NCI-H1105 treated with DMSO at 0.1 percent for 48 hours (cell line): ENCODE measurements at places on chromosomes 13 and 19.

DNA sequence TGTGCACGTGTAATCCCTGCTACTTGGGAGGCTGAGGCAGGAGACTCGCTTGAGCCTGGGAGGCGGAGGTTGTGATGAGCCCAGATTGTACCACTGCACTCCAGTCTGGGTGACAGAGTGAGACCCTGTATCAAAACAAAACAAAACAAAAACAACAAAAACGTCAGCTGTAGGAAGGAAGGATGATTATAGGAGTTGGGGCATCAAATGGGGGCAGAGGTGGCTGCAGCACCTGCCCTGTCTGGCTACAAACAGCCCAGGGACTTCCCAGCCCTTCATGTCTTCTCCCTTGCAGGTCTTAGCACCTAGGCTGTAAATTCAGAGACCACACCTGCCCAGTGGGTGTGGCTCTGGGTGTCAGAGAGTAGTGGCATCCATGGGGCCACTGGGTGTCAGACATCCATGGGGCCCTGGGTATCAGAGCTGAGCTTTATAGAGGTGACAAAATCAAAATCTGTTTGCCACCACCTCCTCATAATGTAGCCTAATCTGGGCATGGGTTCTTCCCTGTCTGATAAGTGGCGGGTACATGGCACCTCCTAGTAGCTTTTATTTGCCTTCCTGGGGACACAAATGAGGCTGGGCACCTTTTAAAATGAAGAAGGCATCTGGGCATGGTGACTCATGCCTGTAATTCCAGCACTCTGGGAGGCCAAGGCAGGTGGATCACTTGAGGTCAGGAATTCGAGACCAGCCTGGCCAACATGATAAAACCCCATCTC is 4.7 kb upstream of the B3GNT3 start:
- DNase-seq, result no peak

DNA sequence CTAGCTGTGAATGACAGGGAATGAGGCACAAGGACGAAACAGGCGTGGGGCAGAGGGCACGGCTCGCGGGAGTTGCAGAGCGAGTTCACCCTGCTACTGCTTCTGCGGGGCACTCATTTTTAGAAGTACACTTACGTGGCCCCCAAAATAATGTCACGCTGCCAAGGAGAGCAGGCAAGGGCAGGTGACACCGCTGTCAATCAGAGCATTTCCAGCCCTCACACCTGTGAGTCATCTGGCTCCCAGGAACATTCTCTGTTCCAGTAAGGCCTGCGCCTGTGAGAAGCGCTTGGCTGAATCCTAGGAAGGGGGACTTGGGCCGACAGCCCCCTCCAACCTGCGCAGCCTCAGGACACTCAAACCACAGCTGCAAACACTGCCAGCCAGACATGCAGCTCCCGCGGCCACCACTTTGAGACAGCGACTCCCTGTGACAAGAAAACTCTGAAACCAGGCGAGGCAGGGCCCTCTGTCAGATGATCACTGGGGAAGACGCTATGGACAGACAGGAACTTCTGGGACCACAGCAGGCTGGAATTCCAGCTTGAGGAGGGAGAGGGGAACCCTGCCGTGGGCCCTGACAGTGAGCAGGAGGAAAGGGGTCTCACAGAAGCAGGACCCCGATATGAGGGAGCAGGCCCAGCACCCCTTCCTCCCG is 12.7 kb downstream of the DOT1L start:
- no peak for DNase-seq

DNA sequence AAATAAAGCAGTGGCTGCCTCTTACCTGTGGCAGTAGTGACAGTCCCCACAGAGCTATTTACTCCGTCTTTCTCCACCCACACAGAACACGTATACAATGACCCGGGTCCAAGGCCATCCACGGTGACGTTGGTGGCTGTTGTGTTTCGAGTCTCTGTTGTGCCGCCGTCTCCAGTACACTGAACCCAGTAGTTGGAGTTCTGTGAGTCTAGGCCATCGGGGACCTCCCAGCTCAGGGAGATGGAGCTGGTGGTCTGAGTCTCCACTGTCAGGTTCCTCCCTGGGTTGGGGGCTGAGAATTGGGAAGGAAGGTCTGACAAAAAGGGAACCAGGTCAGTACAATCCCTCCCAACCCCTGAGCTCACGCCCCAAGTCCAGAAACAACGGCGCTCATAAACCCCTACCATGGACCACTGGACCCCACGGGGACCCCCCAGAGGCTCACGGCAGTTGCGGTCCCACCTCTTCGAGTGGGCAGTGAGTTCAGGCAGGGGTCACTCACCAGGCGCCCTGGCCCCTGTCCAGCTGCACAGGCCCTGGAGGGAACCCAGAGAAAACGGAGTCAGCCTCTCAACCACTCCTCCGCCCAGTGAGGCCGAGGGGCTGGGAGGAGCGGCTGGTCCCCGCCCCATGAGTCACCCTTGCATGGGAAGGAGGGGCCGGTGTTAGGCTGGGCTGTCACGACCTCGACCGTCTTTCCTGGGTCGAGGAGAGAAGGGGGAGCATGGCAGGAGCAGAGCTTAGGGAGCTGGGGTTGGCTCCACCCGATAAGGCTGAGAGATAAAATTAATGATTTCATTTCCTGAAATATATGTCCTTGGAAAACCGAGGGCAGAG is 2.4 kb downstream of the PTPRH start:
- DNase-seq, result no peak

DNA sequence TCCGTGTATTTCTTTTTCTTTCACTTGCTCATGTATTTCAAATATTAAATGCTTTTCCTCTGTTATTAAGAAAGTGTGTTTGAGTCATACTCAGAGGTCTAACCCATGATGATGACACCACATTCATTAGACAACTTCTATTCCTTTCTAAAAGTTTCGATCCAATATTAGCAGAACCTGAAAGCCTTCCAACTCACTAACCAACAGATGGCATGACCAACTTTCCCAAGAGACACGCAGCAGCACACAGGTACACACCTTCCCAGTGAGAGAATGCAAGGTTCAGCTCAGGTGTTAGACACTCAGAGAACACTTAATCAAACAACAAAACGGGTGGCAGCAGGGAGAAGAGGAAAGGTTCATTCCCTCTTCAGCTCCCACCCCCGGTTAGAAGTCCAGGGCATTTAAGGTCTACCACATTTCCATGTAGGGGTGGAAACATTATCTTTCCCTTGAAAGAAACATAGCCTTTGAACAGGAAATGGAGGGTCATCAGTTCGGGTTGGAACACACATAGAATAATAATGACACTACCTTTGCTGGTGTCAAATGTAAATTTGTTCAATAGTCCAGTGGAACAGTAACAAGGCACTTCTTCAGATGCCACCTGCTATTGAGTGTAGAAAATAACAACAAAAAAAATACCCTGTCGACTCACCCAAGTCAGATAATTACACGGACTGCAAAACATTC is 404.2 kb downstream of the COG6 start:
- DNase-seq, result no peak

DNA sequence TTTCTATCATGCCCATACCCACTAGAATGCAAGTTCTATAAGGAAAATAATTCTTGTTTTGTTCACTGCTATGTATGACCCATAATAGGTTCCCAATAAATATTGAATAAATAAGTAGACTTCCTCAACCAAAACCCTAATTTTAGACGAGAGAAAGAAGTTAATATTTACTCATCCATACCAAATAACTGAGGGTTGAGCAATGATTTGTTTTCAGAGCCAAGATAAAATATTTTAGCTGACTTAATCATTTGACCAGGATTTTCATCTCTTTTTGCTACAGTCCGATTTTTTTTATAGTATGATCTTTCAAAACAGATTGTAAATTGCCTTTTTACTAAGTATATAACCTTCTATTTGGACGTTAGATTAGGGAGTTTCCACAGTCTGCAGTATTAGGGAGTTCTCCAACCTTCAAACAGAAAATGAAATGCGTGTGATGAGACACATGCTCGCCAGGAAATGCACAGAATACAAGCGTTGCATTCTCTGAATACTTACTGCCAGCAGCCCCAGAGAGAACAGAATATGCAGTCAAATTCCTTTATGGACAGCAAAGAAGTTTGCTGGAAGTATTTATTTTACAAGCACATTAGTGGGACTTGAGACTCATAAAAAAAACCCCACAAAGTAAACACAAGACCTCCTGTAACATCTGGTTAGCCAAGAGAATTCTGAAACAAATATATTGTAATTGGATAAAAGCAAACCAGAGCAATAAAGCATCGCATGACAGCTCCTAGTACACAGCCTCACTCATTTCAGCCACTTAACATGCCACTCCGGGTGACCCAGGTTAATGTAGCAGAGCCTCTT is 230.0 kb downstream of the MYO16 start:
- peak; percentile 52 for DNase-seq

DNA sequence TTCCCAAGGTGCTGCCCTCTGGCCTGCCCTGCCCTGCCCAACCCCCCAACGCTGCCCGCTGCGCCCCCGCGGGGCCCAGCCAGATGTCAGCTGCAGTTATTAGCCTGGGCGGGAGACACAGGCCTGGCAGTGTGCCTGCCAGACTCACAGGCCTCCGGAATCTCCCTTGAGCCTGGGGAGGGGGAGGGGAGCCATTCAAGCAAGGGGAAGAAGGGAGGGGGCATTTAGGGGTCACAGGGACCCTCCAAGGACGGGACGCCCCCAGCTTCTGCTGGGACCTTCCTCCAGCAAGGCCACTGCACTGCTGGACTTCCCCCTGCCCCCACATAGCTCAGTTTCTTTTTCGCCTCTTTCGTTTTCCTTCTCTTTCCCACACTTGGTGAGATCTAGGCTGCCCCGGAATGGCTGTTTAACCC is 2.6 kb upstream of the JUNB start:
- peak; percentile 59 for DNase-seq

GRCh38 chr13:75788481-75788981 is 152.4 kb downstream of the LMO7 start:
- DNase-seq, result no peak

DNA sequence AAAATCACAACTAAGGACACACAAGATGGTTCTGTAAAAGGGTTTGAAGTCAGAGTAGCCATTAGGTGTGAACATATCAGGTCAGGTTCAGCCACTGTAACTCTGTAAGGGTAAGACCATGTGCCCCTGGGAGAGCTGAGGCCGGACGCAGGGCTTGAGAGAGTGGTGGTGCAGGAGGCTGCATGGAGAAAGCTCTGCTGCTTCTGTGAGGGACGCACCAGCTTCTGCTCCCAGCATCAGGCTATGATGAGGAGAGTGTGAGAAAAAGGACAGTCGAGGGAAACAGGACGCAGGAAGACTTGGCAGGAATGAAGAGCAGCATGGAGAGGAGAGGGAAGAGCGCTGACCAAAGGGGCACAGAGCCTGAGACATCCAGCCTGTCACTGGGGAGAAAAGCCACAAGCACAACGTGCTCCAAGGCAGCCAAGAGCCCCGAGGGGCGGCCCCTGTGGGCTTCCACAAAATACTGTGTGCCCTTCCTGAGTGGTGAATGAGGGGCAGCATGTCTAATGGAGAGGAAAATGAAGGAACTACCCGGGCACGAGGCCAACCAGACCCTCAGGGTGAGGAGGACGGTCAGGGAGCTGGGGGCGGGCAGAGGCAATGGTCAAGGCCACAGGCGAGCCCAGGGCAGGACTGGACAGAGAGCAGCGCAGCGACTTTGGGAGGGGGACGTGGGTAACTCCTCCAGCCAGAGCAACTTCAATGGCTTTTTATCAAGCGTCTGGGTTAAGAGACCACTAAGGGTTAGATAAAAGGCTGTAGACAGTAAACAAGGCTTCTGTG is 107.7 kb downstream of the COL4A1 start:
- DNase-seq, result no peak

GRCh38 chr19:58578012-58578925 is 5.1 kb upstream of the MZF1 start:
- DNase-seq, result no peak

DNA sequence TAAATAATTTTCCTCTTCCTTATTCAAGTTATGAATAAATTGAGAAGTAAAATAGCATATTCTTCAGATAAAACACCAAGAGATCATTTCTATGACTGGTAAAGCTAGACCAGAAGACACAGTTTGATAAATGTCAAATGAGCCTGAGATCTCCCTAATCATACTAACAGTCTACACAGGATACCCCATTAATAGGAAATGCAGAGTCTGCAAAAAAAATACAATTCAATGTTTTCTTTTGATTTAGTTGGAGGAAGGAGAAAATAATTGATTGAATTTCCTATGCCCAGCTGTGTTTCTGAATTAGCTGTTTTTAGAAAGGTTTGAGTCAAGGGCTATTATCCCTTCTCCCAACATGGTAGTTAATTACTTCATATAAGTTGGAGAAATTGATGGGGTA is 734.6 kb upstream of the SLITRK1 start:
- no peak for DNase-seq

GRCh38 chr13:75986818-75987217 is 350.7 kb downstream of the LMO7 start:
- no peak for DNase-seq

GRCh38 chr19:7921302-7921966 is 1.3 kb downstream of the SNAPC2 start:
- peak; percentile 40 for DNase-seq

- DNase-seq, result peak; percentile 39
Observed at GRCh38 chr13:70723732-70724131, 615.5 kb upstream of the KLHL1 start.

DNA sequence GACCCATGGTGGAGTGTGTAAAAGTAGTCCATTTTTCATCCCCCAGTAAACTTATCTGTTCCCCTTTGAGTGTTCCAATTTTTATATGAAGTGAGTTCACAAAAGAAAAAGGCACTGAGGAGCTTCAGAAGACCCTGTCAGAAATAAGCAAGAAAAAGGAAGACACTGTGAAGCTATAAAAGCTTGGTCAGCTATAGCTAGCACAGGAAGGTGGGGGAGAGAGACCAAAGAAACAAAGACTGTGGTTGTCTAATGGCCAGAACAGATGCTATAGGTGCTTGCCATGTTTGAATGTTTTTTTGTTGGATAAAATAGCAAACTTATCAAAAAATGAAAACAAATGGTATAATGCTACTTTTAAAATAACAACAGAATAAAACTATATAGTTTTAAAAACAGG is 46.5 kb downstream of the RCBTB2 start:
- no peak for DNase-seq

- no peak for DNase-seq
Observed at GRCh38 chr13:44074611-44075010, 194.9 kb downstream of the LACC1 start.

- DNase-seq, result no peak
Observed at GRCh38 chr13:76732367-76732766, 153.8 kb downstream of the KCTD12 start.

- no peak for DNase-seq
Observed at GRCh38 chr13:39451860-39452301, 151.1 kb downstream of the LHFPL6 start.

GRCh38 chr13:107332188-107332587 is 764.3 kb upstream of the ARGLU1 start:
- DNase-seq, result no peak

DNA sequence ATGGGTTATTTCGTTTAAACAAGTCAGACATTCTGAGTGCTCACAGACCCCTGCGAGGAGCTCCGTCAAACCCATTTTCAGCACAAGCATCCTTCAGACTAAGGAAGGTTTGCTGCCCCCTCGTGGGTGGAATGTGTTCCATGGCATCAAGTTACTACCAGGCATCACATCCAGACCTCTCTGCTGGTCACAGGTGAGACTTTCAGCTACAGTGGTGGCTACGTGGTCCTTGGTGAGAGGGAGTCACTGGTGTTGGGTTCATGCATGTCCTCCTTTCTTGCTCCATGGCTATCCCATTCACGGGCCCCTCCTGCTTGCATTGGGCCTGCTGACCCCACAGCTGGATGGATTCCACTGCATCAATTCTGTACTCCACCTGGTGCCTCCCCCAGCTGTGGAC is 9.1 kb upstream of the LILRB5 start:
- DNase-seq, result peak; percentile 57
